CD4-positive, alpha-beta T cell treated with Interleukin-2 at 100 ng/mL for 4 hours (primary cell): ENCODE measurements at places on chromosomes 4 and X.

DNA sequence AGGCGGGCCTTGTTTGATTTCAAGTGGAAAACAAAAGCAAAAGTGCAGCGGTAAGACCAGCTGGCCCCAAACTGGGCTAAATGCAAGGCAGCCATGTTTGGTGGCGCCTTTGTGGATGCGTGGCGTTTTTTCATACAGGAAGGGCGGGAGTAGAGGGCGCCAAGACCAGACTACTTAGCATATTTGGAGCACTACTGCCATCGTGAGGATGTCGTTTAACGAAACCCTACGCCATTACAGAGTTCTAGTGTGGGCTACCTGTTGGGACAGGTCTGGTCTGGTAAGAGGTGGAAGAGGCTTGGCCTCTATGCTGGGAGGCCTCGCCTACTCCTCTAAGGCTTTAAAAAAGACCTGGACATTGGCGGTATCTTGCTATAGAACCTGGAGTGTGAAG lies 230.7 kb upstream of the STK26 start:
- DNase-seq = no peak

GRCh38 chr4:169530048-169530447 lies 82.3 kb downstream of the NEK1 start:
- no peak for DNase-seq

GRCh38 chr4:833156-833555 lies 7.2 kb upstream of the CPLX1 start:
- no peak for DNase-seq

- DNase-seq = no peak
Measured at GRCh38 chr4:73341454-73341853, 62.6 kb upstream of the ALB start.

GRCh38 chr4:78551420-78552351 lies at the start of gene ANXA3:
Gene ANXA3, plus strand, starts transcription at chr4:78551770. Its CDS starts 2,704 bp downstream, at chr4:78554474.
- DNase-seq = no peak

DNA sequence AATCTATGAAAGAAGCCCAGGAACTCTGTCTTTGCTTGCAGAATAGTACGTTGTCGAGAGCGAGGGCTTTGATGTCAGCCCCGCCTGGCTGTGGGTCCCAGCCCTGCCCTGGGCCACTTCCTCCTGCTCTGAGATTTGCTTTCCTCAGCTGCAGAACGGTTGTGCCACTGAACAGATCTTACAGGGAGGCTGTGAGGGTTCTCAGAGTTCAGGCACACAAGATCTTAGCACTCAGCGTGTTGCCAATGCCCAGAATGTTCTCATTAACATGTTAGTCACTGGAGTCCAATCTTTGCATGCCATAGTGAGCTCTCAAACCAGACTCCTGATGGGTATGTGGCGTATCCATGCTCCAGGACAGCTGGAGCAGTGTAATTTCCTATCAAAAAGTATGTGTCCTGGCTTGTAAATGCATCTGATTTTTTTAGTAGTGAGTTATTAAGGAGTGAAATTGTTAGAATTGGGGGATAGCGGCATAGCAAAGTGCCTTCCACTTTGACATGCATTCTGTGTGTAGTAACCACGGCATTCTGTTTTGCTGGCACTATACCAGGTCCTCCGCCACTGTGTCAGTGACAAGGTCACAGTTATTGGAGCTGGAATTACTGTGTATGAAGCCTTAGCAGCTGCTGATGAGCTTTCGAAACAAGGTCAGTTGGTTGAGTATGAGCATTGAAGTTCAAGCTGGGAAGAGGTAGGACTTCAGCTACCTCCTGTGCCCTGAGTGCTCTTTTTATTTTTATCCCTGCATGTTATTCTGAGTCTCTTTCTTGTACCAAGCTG lies 31.6 kb downstream of the TKTL1 start:
- DNase-seq = peak; percentile 56

- DNase-seq = no peak
Measured at GRCh38 chr4:173698557-173699262, 168.7 kb upstream of the HAND2 start.

DNA sequence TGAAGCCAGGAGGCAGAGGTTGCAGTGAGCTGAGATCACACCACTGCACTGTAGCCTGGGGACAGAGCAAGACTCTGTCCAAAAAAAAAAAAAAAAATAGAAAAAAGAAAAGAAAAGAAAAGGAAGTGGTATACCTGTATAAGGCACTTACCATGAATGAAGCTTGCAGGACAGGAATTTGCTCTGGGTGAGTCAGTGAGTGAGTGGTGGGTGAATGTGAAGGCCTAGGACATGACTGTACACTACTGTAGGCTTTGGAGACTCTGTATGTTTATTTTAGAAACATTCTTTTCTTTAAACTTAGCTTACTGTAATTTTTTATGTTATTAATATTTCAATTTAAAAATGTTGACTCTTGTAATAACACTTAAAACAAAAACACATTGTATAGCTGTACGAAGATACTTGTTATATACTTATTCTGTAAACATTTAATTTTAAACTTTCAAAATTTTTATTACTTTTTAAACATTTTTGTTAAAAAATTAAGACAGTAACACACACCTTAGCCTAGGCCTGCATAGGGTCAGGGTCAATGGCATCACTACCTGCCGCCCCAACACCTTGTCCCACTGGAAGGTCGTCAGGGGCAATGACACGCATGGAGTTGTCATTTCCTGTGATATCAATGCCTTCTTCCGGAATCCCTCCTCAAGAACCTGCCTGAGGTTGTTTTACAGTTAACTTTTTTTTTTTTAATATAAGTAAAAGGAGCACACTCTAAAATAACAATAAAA lies 78.7 kb downstream of the CLNK start:
- no peak for DNase-seq

DNA sequence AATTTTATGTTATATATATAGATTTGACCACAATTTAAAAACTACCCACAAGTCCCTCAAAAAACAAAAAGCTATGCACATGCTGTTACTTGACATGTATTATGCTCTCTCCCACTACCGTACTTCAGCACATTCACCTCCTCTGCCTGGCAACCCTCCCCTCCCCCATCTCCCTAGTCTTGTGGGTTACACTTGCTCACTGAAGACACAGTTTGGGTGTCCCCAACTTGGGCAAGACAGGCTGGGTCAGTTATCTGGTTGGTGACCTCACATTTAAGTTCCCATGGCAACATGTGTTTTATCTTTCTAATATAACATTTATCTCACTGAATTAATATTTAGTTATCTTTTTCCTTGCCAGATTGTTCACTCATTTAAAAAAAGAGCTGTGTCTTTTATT lies 32.7 kb downstream of the SEC24D start:
- DNase-seq = no peak

DNA sequence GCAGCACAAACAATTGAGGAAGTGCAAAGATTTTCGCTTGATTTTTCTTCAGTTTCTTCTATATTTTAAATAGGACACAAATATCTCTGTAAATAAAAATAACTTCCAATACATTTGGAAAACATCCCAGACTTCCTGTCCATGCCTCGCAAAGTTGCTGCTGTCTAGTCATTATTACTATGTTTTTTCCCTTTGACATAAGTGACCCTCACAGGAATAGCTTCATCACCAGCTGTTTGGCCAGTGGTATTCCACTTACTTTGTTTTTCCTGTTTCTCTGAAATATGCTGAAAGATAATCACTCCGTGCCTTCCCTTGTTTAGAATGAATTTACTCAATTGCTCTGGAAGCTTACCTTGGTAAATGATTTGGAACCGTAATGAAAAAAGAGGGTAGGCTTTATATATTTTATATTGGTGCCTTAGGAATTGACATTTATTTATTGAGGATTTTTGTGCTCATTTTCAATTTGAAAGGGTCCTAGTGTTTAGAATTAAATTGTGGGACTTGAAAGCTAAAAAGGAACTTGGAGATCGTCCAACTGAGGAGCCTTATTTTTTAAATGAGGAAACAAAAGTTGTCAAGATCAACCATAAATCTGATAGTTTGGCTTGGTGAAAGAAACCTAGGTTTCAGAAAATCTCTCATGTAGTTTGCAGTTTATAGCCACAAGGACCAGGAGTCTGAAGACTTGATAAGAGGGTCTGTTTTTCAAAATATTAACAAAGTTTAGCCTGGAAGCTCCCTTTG lies 65.6 kb downstream of the CDKL5 start:
- no peak for DNase-seq

DNA sequence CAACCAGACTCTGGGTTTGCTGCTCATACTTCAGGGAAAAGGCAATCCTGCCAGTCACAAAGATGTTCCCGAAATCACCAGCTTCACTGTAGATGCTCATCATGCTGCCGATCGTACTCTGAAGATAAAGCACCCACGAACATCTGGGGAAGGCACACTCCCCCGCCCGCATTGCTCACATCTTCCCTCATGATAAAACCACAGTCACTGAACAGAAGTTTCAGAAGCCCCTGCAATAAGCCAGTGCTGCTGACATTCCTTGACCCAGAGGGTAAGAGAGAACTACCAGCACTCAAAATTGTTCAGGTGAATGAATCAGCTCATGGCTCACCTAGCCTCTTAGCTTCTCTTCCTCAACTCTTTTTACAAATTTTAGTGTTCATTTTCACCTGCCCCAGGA lies 43.1 kb downstream of the SRPX2 start:
- no peak for DNase-seq

GRCh38 chrX:121579016-121579760 lies 531.8 kb downstream of the GLUD2 start:
- peak; percentile 0 for DNase-seq

- DNase-seq = no peak
Measured at GRCh38 chr4:56213543-56213942, 173.7 kb downstream of the AASDH start.

DNA sequence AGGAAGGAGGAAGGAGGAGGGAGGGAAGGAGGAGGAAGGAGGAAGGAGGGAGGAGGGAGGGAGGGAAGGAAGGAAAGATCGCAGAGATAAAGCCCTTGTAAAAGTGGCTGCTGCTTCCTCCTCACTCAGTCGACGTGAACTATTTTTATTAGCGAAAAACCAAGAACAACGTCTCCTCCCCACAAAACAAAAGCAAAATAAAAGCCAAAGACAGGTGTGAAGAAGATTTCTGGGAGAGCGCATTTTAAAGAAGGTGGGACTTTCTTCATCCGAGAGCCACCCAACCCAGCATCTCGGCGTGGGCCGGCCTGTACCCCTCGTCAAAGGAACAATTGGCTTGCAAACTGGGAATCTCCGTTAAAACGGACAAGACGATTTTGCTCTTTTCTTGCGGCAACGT lies 40.7 kb upstream of the ASMTL start:
- no peak for DNase-seq

DNA sequence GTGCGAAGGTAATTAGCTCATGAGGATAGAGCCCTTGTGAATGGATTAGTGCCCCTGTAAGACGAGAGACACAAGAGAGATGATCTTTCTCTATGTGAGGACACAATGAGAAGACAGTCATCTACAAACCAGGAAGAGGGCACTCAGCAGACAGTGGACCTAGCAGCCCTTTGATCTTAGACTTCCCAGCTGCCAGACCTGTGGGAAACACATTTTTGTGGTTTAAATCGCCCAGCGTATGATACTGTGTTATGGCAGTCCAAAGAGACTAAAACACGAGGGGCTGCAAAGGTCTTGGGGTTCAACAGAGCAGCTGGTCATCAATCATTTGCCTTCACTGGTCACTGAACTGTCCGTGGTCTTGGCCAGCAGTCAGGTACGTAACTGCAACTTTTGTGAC lies 9.2 kb upstream of the SYNPO2 start:
- no peak for DNase-seq

GRCh38 chrX:19720236-19720635 lies 167.2 kb downstream of the SH3KBP1 start:
- no peak for DNase-seq

- DNase-seq = no peak
Measured at GRCh38 chr4:172099376-172099775, 286.2 kb downstream of the GALNTL6 start.

DNA sequence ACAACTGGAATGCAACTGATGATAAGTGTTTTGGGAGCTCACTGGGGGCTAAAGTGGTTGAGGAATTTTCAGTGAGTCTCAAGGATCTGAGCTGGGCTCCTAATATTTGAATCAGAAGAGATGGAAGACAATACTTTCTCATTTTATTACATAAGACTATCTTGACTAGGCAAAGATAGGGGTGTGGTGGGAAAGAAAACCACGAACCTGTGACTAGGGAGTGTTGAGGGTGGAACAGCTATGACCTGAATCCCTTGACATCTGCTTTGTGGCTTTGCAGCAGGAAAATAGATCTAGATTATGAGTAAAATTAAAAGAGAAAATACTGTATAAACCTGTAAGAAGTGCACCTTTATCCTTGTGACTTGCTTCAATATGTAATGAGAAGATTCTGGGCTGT lies 295.1 kb upstream of the TEX13A start:
- DNase-seq = no peak

GRCh38 chrX:45003085-45003484 lies 130.1 kb downstream of the KDM6A start:
- no peak for DNase-seq

DNA sequence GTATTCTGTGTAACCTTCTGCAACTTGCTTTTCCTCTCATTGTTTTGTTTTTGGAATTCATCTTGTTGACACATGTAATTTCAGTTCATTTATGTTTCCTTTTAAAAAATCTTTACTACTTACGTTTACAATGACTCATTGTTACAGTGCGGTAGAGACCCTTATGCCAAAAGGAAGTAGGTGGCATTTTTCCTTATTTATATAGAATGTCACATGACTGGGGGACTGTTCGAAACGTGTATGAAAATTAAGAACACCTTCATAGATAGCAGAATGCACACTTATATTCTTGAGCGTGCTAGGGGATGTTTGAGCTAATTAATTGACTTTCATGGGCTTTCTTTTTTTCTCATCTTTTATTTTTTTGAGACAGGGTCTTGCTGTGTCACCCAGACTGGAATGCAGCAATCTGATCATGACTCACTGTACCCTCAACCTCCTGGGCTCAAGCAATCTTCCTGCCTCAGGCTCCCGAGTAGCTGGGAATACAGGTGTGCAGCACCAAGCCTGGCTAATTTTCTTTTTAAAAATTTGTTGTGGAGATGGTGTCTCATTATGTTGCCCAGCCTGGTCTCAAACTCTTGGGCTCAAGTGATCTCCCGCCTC lies 7.3 kb downstream of the REPS2 start:
- DNase-seq = no peak

DNA sequence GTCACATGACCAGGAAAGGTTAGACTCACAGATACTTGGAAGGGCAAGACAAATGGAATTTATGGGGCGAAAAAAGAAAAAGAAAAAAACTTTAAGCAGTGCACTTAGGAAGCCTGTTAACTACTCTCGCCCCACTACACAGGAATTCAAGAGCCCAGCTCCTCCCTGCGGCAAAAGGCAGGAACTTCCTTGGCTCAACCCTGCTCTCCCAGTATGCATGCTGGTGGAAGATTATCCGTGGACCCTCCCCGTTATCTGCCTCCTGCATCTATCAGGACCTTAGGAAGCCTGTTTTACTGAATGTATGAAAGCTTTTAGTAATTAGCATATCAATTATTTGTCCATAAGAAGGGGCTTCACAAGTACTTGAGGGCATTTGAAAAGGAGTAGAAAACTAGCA lies 40.1 kb upstream of the RPA4 start:
- no peak for DNase-seq

DNA sequence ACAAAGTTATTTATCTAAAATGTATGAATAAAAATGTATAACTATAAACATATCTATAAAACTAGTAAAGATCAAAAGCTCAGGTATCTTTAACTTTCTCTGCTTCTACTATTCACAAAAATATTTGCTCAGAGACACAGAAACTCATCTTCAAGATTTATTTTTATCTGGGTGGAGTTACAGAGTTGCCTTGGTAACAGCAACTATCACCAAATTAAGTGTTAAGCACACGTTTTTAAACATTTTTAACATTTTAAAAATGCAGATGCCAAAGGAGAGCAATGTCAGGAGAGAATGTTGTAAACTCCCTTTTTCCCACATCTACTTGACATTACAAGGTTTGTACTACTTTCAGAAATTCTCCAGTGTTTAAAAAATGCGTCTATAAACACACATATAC lies 71.4 kb downstream of the SNCA start:
- DNase-seq = no peak
